ENCODE measurements at places on chromosomes 5 and 9.

DNA sequence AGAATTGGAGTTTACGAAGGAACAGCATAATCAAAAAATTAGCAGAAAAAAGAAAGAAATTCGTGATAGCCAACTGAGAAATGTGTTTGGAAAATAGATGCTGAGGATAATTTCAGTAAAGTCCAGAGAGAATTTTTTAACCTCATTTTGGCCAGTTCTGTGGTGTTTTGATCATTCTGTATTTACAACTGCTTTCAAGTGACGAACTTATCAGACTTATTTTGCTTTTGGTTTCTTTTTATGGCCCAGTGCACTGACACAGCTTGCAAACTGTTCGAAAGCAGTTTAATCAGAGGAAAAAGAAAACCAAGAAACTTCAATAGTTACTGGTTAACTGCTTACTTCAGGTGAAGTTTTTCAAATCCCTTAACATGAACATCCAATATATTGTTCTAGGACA is 1.9 kb downstream of the SDHA start:
- no peak for DNase-seq

DNA sequence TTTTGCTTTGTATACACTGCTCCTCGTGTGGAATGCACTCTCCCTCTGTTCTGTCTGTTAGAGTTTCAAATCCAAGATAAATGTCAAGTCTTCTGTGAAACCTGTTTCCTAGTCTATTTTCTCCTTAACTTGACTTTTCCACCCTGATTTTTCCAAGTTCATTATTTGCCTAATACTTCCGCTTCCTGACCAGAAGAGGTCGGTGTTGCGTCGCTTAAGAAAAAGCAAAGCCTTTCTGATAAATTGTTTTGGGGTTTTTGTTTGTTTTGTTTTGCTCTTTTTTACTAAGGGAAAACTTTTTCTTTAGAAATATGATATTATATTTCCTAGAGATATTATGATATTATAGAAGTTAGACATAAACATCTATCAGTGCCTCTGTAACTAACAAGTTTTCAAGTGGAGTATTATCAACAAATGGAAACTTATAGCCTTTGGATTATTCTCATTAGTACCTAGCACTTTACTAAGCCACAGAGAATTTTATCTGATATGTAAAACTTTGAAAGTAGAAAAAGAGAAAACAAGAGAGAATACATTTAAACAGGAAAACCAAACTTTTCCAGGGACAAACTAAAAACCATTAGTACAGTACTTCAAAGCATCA is 55.8 kb downstream of the PHAX start:
- no peak for DNase-seq

DNA sequence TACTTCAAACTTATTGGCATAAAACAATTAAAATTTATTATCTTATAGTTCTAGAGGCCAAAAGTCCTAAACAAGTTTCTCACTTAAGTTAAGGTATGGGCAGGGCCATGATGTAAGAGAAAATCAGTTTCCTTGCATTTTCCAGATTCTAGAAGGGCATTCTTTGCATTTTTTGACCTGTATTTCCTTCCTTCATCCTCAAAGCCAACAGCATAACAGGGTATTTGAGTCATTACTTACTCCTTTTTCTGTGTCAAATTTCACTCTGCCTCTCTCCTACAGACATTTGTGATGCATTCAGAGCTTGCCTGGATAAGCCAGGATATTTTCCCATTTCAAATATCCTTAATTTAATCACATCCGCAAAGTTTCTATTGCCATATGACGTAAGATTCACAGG is 1499.0 kb downstream of the EFNA5 start:
- no peak for DNase-seq

GRCh38 chr9:72542917-72543316 is 21.5 kb downstream of the TMC1 start:
- no peak for DNase-seq

GRCh38 chr9:32371279-32371678 is 13.2 kb upstream of the ACO1 start:
- no peak for DNase-seq

- no peak for DNase-seq
Observed at GRCh38 chr9:76803083-76803482, 38.8 kb downstream of the PCA3 start.

DNA sequence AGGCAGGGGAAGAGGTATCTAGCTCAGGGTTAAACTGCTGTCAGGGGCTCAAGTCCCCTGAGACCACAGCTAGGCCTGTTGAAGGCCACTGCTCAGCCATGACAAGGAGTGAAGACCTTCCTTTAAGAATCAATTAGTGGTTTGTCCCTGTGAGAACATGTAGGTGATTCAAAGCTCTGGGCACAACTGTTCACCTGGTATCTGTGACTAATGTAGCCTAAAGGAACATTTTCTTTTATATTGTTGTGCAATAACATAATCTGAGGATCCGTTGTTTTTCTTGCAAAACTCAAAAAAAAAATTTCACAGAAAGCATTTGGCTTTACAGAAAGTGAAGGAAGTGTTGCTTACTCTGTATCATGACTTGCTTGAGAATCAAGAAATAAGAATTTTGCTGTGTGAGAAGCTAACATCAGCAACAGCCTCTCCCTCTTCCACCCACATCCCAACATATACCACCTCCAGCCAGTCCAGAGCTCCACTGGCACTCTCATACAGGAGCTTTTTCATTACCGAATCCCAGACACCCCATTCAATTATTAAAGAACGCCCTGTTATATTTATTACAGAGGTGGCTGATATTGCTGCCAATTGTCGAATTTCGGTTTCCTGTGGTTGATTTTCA is 807.0 kb downstream of the TLE4 start:
- no peak for DNase-seq

GRCh38 chr5:151499501-151500035 is 52.2 kb downstream of the SLC36A1 start:
- DNase-seq: no peak
